ENCODE measurements at places on chromosomes 16 and 17.

DNA sequence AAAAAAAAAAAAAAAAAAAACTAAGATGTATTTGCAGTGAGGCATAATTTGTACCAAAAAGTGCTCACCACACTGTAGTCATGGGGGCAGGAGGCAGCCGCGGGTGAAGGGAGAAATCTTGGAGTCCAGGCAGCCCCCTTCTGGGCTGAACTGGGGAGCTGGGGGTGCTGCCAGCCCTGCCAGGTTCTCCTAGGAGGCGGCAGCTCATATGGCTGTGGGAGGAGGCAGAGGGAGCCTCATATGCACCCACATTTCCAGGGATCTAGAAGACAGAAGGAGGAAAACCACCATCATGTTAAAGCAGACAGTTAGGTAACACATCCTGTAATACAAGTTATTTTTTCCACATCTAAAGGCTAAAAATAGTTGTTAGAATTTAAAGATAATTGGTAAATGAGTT lies 16.3 kb downstream of the MAPT start:
- DNase-seq, result no peak

DNA sequence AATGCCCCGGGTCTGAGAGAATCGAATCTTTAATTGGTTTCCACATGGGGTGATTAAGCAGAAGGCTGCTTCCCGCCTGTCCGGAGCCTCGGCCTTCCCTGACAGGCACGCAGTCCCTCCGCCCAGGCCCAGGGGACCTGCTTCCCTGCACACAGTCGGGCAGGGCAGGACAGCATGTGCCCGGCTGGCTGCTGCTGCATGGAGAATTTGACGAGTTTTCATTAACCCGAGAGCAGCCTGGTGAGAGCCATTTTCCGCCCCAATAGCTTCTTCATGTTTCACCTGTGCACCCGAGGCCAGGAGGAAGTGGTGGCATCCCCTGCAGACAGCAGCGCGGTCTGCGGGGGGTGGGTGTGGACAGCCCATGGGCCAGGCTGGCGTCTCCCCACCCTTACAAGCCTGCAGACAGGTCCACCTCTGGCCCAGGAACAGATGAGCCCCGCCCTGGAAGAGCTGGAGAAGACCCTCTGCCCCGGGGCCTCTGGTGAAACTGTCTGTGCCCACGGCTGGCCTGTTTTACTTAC lies 67.0 kb downstream of the KLHDC4 start:
- no peak for DNase-seq

DNA sequence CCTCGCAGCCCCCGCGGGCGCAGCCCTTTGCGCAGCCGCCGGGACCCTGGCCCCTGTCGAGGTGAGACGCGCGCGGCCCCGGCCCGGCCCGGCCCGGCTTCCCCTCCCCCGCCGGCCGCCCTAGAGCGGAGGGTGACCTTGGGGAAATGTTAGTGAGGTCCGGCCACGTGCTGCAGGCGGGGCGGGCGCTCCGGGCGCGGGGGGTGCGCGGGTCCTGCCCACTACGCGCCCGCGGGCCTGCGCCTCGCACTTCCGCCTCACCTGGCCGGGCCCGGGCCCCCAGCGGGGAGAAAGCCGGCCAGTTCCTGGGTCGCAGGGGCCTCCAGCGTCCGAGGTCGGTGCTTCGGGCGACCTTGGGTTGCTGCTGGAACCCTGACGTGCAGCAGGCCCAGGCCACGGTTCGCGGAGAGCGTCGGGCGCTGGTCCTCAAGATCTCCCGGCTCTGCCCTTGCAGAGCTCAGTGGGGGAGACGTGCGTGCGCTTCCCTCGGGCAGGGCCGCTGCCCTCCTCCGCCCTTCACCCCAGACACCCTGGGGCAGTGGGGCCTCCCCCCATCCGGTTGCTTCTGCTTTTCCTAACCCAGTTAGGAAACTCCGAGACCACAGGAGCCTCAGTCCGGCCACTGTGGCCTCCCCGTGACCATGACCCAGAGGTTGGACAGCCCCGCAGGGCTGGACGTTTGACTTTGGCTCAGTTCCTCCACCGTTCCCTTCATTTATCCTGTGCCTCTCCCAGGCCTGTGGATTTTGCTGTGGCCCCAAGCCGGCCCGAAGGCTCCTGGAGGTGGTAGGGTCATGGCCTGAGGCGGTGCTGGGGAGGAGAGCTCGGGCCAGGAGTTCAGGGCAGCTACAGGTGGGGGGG lies 791 bp downstream of the MCRIP2 start:
- DNase-seq, result peak; percentile 47

GRCh38 chr17:75475851-75476250 lies 19.4 kb downstream of the TMEM94 start:
- no peak for DNase-seq

DNA sequence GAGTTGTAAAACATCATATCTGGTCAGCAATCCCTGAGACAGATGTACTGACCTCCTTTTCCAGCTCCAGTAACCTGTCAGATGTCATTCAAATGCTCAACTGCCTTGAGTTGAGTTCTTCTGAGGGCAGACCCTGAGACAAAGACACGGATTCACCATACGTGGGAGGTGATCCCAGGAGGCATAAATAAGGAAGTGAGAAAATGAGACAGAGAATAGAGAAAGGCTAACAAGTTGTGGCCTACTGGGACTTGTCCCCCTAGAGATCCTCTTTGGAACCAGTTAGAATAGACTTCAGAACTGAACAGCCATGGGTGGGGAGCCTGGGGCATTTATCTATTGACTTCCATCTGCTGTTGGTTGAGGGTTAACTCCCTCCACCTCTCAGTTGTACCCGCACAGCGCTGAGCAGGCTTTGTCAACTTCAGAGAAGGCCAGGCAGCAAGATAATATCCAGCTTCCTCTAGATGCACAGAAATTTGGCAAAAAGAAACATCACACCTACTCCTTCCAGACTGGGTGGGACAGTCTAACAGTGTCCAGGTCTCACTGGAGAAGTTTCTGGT lies 123.0 kb upstream of the DYNLRB2 start:
- no peak for DNase-seq

DNA sequence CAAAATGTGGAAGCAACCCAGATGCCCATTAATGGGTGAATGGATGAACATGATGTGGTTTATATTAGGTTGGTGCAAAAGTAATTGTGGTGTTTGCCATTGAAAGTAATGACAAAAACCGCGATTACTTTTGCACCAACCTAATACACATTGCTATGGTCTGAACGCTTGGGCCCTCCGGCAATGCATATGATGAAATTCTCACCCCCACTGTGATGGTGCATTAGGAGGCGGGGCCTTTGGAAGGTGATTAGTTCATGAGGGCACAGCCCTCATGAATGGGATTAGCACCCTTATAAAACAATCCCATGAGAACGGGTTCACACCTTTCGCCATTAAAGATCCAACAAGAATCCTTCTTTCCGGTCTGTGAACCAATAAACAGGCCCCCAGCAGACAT lies 25.3 kb upstream of the PRM1 start:
- DNase-seq, result no peak
